ENCODE measurements at places on chromosomes 12 and 14. TPM values are rescaled to one million over a fixed set of nuclear protein-coding genes. Genes with fewer than 3 reads are reported as not detected.

DNA sequence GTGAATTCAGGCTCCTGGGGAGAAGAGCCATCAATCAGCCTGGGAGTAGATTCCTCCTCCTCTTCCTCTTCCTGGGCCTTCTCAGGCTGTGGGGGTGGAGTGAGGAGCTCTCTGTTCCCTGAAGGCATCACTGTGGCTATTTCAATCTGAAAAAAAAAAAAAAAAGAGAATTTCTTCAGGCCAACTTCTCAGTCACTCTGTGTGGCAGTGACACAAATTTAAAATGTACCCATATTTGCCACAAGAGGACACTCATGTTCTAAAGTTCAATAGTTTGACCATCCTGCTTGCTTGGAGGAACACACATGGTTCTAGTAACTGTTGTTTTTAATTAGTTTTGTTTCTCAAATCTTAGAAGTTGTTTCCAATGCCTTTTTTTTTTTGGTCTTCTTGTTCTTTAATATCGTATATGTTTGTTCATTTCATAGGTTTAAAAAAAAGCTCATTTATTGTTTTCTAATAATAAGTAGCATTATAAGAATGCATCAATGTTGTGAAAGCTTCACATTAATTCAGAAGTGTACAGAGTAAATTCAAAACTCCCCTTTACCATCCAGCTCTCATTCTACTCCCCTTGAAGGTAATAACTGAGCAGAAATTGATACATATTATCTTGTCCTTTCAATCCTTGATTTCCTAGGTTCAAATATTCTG lies 23.3 kb upstream of the CCER1 start:
- no peak for DNase-seq
- H3K27ac ChIP-seq, result peak overlapping the region; percentile 61
- no peaks in the 10 kb centered on the region for H3K27me3 ChIP-seq
- H3K36me3 ChIP-seq, result no peaks in the 10 kb centered on the region
- no peak overlapping the region for H3K4me3 ChIP-seq

GRCh38 chr14:42884100-42884499 lies 1277.4 kb downstream of the LRFN5 start:
- no peak overlapping the region for H3K4me3 ChIP-seq
- no peaks in the 10 kb centered on the region for H3K36me3 ChIP-seq
- no peaks in the 10 kb centered on the region for H3K27me3 ChIP-seq
- DNase-seq, result no peak
- H3K27ac ChIP-seq, result no peak overlapping the region
- no peaks in the 10 kb centered on the region for H3K4me1 ChIP-seq

GRCh38 chr12:52821826-52822660 lies 8.1 kb upstream of the KRT4 start:
- peaks cover 5% of the 10 kb centered on the region for H3K27me3 ChIP-seq
- no peak overlapping the region for H3K27ac ChIP-seq
- H3K36me3 ChIP-seq, result no peaks in the 10 kb centered on the region

DNA sequence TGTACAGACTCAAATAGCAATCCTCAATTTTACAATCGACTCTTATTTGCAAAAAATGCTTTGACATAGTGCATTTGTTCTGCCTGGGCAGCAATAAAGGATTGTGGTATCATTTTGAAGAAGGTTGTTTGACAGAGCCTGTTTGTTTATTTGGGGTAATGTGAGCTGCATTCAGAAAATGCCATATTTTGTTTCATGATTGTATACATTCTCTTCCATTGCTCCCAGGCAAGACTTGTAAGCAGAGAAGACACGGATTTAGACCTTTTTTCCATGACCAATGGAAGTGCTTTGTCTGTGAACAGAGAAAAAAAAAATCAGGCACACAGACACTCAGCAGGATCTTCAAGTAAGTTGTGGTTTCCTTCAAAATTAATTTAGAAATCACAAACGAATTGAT lies 35.5 kb upstream of the ALX1 start:
- no peaks in the 10 kb centered on the region for H3K36me3 ChIP-seq
- no peaks in the 10 kb centered on the region for H3K4me1 ChIP-seq
- H3K4me3 ChIP-seq, result no peak overlapping the region
- no peaks in the 10 kb centered on the region for H3K27me3 ChIP-seq
- H3K27ac ChIP-seq, result no peak overlapping the region
- DNase-seq, result no peak

DNA sequence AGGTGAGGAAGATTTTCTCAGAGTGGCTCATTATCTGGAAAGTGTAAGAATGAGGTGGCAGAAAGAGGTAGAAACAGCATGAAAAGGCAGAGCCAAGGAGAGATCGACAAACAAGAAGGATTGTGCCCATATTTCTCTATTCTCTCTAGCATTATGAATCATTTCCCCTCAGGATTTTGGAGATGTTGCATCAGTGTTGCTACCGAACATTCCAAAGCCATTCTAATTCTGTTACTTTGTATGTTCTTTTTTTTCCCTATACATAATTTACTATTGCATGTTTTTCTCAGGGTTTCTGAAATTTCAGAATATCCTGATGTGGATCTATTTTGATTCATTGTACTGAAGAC lies 61.4 kb downstream of the KICS2 start:
- H3K27me3 ChIP-seq, result no peaks in the 10 kb centered on the region
- no peak for DNase-seq
- no peaks in the 10 kb centered on the region for H3K4me1 ChIP-seq
- no peak overlapping the region for H3K27ac ChIP-seq

GRCh38 chr12:57090490-57090889 lies 1.6 kb downstream of the NAB2 start:
- H3K4me3 ChIP-seq, result peak overlapping the region; percentile 92
- peaks cover 23% of the 10 kb centered on the region for H3K36me3 ChIP-seq
- DNase-seq, result no peak
- peaks cover 67% of the 10 kb centered on the region for H3K4me1 ChIP-seq
- no peaks in the 10 kb centered on the region for H3K27me3 ChIP-seq

DNA sequence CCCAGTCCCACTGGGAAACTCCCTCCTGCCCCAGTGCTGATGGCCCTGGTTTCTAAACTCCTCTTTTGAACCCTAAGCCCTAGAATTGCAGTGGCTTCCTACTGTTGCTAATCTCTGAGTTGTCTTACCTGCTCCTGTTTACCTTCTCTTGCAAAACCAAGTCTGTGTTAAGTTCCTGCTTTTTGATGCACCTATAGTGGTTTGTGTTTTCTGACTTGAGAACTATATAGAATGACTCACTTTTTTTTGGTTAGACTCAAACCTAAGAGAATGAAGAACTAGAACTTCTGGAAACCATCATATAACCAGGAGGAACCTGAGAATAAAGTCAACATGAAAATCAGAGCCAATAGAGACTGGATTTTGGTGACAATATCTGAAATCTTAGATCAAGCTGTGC lies 5.5 kb upstream of the GAS2L3 start:
- no peak overlapping the region for H3K4me3 ChIP-seq
- H3K36me3 ChIP-seq, result no peaks in the 10 kb centered on the region
- H3K4me1 ChIP-seq, result peaks cover 31% of the 10 kb centered on the region
- no peaks in the 10 kb centered on the region for H3K27me3 ChIP-seq

DNA sequence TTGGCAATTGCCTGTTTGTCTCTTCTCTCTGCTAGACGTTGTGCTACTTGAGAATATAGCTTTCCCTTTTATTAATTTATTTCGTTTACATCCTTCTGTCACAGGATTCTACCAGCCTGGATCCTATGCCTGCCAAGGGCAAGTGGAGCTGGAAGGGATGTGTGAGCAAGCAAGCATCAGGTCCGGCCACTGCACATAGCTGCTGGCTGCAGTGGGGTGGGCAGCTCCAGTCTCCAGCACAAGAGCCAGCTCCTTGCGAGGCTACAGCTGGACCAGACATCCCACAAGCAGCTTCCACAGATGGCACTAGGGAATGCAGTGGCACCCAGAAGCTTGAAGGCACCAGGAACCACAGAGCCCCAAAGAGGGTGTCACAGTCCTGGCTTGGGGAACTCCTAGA lies 225.0 kb downstream of the KCNC2 start:
- no peak overlapping the region for H3K27ac ChIP-seq
- no peak overlapping the region for H3K4me3 ChIP-seq
- H3K36me3 ChIP-seq, result no peaks in the 10 kb centered on the region
- H3K27me3 ChIP-seq, result no peaks in the 10 kb centered on the region
- H3K4me1 ChIP-seq, result no peaks in the 10 kb centered on the region

GRCh38 chr12:124917135-124917840 lies 2.8 kb upstream of the UBC start:
- H3K4me1 ChIP-seq, result peaks cover 8% of the 10 kb centered on the region
- peaks cover 16% of the 10 kb centered on the region for H3K36me3 ChIP-seq
- no peaks in the 10 kb centered on the region for H3K27me3 ChIP-seq
- peak; percentile 98 for DNase-seq

GRCh38 chr12:29505122-29505521 lies 7.6 kb upstream of the OVCH1 start:
- peaks cover 39% of the 10 kb centered on the region for H3K36me3 ChIP-seq
- no peak overlapping the region for H3K4me3 ChIP-seq
- H3K27me3 ChIP-seq, result no peaks in the 10 kb centered on the region
- no peaks in the 10 kb centered on the region for H3K4me1 ChIP-seq

GRCh38 chr12:5213990-5214389 lies 170.3 kb downstream of the KCNA5 start:
- H3K4me1 ChIP-seq, result no peaks in the 10 kb centered on the region
- H3K4me3 ChIP-seq, result no peak overlapping the region
- no peaks in the 10 kb centered on the region for H3K36me3 ChIP-seq
- no peaks in the 10 kb centered on the region for H3K27me3 ChIP-seq
- no peak for DNase-seq
- H3K27ac ChIP-seq, result no peak overlapping the region

- H3K27me3 ChIP-seq, result no peaks in the 10 kb centered on the region
- no peaks in the 10 kb centered on the region for H3K36me3 ChIP-seq
- no peak overlapping the region for H3K4me3 ChIP-seq
Observed at GRCh38 chr14:51419685-51420084, 179.6 kb downstream of the TMX1 start.

DNA sequence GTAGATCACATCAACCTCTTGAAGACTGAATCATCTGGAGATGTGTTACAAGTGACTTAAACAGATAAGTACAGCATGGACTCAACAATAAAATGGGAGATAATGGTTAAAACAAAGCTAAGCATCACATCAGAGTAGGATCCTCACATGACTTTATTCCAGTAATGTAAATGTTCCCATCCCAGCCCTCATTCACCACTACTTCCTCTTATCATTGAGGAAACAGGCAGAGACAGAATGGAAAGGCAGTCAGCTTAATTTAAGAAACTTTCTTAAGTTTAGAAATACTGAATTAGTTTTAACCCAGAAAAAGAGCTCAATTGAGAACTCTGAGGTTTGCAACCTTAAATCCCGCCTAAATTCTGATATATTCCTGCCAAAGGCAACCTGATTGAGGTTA lies 1.2 kb upstream of the ALG10 start:
- H3K27ac ChIP-seq, result peak overlapping the region; percentile 76
- H3K36me3 ChIP-seq, result no peaks in the 10 kb centered on the region
- peaks cover 20% of the 10 kb centered on the region for H3K4me1 ChIP-seq
- DNase-seq, result no peak

DNA sequence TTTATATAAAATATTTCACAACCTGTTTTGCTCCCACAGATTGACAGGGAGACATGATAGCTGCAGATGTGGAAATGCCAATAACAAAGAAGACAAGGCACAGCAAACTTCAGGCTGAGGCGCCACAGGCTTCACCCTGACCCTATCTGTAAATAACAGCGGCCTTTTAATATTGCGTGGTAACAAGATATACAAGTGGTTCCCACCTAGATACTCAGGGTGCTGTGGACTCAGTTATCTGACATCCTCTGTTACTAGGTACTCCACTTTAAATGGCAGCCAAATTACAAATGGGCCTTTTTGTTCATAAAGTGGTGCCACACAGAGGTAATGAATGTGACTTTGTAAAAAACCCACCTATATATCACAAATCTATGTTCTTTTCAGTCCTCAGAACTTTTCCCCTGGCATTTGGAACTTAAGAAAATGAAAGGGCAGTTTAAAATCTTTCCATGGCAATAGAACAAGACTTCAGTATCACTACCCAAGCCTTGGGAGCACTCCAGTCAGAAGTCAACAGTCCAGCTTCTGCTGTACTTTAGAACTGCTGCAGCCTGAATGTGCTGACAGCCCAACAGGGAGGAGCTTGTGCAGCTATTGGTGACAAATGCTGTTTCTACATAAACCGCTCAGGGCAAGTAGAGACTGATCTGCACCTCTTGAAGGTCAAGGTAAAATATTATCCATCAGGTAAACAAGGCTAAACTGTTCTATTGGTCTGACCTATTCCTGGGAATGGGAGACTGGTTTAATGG lies 86.2 kb upstream of the DCD start:
- no peak for DNase-seq
- H3K27me3 ChIP-seq, result peaks cover 12% of the 10 kb centered on the region
- H3K4me3 ChIP-seq, result no peak overlapping the region
- H3K27ac ChIP-seq, result no peak overlapping the region
- H3K4me1 ChIP-seq, result no peaks in the 10 kb centered on the region
- no peaks in the 10 kb centered on the region for H3K36me3 ChIP-seq

DNA sequence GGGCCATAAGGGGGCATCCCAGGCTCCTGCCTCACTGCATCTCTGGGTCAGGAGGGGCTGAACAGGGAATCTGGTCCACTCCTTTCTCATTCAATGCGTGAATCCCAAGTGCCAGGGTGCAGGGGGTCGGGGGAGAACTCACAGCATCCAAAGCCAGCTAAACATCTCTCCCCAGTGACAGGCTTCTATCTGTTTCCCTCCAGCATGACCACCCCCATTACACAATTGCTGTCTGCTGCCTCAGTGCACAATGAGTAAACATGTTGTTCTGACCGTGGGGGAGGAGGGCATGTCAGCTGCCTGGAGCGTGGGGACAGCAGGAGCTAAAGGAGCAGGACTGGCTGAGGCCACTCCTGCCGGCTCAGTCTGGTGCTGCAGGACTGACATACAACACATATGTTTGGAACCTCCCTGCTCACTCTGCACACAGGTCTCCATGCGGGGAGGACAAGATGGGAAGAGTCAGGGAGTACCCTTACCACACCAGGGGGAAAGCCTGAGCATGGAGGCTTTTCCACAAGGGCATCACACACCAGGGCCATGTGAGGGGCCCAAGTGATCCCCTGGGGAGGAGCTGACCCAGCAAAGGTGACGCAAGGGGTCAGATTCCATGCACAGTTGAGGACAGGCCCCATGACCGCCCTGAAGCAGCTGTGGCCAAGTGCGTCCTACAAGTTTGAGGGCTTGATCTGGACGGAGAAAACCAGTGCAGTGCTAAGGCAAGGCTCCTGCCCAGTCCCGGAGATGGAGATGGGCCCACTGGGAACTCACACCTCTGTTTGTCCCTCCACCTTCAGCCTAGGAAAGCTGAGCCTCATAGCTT lies 1.4 kb downstream of the TNS2 start:
- DNase-seq, result peak; percentile 75
- H3K36me3 ChIP-seq, result peaks cover 24% of the 10 kb centered on the region
- peaks cover 40% of the 10 kb centered on the region for H3K4me1 ChIP-seq
- peak overlapping the region; percentile 100 for H3K27ac ChIP-seq
- H3K4me3 ChIP-seq, result peak overlapping the region; percentile 61
- H3K27me3 ChIP-seq, result no peaks in the 10 kb centered on the region

- no peaks in the 10 kb centered on the region for H3K36me3 ChIP-seq
- H3K4me1 ChIP-seq, result no peaks in the 10 kb centered on the region
- no peak overlapping the region for H3K27ac ChIP-seq
- H3K4me3 ChIP-seq, result no peak overlapping the region
- H3K27me3 ChIP-seq, result no peaks in the 10 kb centered on the region
- no peak for DNase-seq
Observed at GRCh38 chr14:57480051-57480450, 13.6 kb downstream of the CCDC198 start.

- H3K4me1 ChIP-seq, result no peaks in the 10 kb centered on the region
- no peaks in the 10 kb centered on the region for H3K36me3 ChIP-seq
- no peaks in the 10 kb centered on the region for H3K27me3 ChIP-seq
- DNase-seq, result no peak
Observed at GRCh38 chr12:90794212-90794611, 160.8 kb downstream of the CCER1 start.

The SSPN gene
- 104 TPM for total RNA-seq

The BORCS5 gene
- total RNA-seq, result 11.2 TPM
